AML-193 (cell line): ENCODE measurements at places on chromosomes 5 and 9.

GRCh38 chr5:34715711-34716110, 59.6 kb downstream of the RAI14 start:
- DNase-seq: no peak

DNA sequence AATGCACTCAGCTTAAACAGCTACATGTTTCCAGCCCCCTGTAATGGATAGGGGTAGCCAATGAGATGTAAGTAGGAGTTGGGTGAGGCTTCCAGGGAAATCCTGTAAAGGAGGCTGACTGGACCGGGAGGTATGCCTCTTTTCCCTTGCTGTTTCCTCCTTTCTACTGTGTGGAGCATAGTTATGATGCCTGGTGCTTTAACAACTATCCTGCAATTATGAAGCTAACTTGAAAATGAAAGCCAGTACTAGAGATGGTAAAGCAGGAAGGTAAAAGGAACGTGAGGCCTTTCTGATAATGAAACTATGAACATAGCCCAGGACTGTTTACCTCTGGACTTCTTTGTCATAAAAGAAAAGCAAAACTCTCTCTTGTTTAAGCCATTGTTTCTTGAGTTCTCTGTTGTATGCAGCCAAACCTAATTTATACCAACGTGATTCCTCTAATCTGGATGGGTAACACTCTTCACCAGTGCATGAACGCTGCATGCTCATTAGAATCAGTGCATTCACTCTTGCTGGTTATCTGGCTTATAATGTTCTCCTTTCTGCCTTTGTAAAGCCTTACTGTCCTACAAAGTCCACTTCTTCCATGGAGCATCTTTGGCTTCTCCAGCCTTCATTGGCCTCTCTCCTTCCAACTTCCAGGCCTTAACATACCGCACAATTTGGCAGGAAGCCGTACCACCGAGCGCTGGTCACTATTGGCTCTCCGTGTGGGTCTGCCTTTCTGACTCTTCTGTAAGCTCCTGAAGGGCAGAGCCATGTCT, 8.3 kb upstream of the ARHGEF28 start:
- no peak for DNase-seq

GRCh38 chr9:2138646-2139045, 123.5 kb downstream of the SMARCA2 start:
- no peak for DNase-seq

DNA sequence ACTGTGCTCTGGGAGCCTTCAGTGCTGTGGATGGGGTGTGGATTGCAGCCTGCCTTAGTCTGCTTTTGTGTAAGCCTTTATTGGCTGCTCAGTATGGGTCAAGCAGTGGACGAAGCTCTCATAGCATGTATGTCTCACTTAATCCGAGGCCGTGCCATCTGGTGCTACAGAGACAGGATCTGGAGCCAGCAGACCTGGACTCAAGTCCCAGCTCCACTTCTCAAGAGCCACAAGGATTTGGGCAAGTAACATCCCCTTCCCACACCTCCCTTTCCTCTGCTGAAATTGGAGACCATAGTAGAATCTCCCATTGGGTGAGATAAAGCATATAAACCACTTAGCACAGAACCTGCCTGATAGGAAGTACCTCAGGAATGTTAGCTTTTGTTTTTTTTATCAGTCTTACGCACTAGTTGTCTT, 23.4 kb upstream of the LECT2 start:
- DNase-seq: no peak

GRCh38 chr9:112020680-112021596, 124.3 kb downstream of the UGCG start:
- DNase-seq: no peak

DNA sequence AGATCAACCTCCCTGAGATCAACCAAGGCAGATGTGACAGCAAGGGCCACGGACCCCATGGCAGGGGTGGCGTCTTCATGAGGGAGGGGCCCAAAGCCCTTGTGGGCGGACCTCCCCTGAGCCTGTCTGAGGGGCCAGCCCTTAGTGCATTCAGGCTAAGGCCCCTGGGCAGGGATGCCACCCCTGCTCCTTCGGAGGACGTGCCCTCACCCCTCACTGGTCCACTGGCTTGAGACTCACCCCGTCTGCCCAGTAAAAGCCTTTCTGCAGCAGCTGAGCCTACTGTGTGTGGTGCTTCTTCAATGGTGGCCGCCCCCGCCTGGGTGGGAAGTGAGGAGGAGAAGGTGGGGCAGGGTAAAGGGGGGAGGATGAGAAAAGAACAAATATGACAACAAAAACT, 8.3 kb downstream of the GPX3 start:
- no peak for DNase-seq

DNA sequence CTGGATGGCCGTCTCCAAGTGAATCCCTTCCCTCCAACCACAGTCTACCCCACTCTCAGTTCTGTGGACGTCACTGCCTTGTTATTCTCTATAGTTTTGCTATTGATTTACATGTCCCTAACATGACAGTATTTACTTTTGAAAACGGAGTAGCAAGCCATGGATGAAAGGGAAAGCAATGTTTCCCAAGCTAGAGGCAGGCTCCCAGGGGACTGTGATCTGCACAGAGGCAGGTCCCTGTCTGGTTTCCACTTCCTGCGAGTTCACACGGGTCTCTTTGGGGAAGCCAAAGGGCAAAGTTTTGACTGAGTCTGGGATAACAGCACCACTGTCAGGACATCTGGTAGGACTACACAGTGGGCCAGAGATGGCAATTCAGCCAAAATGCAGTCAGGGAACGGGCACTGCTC, 12.7 kb downstream of the C9orf153 start:
- no peak for DNase-seq

DNA sequence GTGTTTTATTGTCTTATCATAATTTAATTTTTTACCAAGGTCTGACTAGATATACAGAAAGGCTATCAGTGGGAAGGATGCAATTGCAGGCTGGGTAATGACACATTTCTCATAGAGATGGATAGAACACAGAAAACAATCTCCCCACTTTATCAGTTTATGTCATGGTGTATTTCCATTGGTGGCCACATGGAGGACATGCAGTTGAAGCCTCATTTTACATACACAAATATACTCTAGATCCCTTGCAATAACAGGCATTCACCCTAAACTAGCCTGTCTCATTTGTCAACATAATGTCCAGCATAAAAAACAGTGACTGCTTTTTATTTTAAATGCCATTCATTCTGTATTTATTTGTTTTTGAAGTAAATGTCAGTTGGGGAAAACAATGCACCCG, 526.3 kb downstream of the GABRG2 start:
- peak; percentile 2 for DNase-seq

GRCh38 chr9:95459178-95459577, 57.6 kb downstream of the PTCH1 start:
- no peak for DNase-seq

DNA sequence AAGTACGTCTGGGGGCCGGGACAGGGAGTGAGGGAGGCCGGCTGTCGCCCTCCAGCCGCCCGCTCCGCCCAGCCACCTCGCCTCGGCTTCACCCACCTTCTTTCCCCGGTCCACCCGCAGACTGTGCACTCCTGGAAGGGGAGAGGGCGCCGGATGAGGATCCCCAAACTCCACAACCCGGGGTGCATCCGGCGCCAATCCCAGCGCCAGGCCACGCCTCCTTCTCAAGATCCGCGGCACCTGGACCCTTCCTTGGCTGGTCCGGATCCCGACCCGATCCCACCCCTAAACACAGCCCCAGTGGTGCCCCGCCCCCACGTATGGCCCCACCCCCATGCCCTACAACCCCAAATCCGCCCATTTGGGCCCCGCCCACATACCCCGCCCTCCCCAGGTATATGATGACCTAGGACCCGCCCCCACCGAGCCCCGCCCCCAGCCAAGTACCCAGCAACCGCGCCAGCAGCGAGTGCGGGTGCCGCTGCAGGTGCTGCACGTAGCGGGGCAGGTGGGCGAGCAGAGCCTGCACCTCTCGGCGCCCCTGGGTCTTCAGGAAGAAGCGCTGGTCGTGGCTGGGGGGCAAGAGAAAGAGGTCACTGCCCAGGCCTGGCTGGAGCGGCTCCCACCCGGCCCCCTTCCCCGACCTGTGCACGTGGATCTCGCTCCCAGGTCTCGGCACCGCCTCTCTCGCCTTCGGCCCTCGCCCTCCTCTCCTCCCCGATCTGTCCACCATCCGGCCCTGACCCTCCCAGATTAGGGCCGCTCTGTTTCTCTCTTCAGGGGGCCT, 3.2 kb downstream of the PIP5KL1 start:
- DNase-seq: no peak

DNA sequence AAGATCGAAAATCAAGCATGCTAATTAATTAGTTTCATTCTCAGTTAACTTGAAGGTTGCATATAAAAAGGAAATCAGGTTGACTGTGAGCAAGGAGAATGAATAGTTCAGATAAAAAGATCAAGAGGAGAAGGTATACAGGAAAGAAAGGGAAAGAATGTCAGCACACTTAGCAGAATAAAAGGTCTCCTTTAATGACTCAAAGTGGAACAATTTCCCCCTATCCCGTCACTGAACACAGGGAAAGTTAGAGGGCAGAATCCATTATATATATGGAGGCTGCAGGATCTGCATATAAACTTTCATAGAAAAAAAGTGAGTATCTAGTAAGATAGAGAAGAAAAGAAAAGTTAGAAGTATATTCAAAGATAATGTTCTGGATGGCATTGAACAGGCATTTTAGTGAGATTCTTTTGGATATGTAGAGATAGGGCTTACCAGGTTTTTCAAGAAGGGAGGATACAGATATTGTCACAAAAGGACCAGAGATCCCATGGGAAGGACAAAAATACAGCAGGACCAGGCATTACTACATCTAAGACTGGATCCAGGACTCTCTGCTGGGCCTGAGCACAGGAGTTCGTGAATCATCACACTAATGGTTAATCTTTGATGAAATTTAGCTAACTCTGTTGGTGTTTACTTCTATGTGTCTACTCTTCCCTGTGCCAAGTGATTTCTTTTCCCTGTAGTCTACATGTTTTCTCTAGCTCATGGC, 988.2 kb upstream of the ARRDC3 start:
- DNase-seq: no peak

DNA sequence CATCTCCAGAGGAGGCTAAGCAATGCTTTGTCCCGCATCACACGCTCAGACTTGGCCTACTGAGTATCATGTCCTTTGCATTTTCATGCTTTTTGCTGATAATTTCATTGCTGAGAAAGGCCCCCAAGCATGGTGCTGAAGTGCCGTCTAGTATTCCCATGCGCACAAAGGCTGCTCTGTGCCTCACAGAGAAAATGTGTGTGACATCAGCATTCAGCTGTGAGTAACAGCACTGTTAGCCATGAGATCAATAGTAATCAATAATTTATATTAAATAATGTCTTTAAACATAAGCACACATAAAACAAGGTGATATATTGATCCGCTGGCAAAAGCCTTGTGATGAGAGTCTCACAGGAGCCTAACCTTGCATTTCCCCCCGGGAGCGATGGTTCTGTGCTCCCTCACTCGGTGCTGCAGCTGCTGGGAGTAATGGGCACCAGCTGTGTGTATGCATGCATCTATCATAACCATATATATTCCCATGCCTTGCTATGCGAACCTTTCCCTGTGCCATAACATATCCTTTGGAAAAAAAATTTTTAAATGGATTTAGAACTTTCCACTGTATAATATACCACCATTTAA, 50.4 kb upstream of the RNF130 start:
- no peak for DNase-seq

- no peak for DNase-seq
Measured at GRCh38 chr5:55036477-55036876, 12.4 kb downstream of the GZMK start.

DNA sequence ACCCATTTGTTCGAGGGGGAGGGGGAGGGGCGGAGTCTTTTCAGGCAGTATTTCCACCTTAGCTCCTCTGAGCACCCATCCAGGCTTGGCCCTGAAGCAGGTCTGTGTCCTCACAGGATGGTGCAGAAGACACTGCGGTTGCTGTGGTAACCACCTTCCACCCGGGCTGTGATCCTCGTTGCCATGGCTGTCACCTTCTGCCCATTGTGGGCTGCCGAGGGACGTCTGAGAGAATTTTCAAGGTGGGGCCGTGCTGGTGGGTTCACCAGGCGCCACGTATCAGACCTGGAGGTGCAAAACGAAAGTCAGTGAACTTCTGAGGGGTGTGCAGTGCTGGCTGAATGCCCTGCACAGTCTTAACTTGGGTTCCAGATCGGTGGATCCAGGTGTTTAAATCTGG, 26.7 kb downstream of the POLR1E start:
- no peak for DNase-seq

- DNase-seq: no peak
Measured at GRCh38 chr5:34576891-34577666, 79.0 kb upstream of the RAI14 start.
